Pulmonary artery endothelial cell (primary cell): ENCODE measurements at places on chromosomes 7 and 10. TPM values are rescaled to one million over a fixed set of nuclear protein-coding genes. Genes with fewer than 3 reads are reported as not detected.

FAM53B gene
- 17.5 and 31.6 TPM in 2 replicates for total RNA-seq

PRPS1L1 gene
- total RNA-seq = not detected in 2 replicates

ADRB1 gene
- total RNA-seq = 0.13 and 0.28 TPM in 2 replicates

EBLN1 gene
- total RNA-seq = not detected in 2 replicates

CPA1 gene
- total RNA-seq = not detected in 2 replicates

FAM25A gene
- total RNA-seq = not detected in 2 replicates

C7orf57 gene
- under 0.01 and 0.11 TPM in 2 replicates for total RNA-seq

SLC18A2 gene
- total RNA-seq = 0.04 TPM in 1 of 2 replicates, not detected in the other

NRG3 gene
- total RNA-seq = 0.04 and 0.33 TPM in 2 replicates

OR9A2 gene
- total RNA-seq = not detected in 2 replicates

CEP55 gene
- 43.5 and 92.2 TPM in 2 replicates for total RNA-seq

- no peak for DNase-seq
Observed at GRCh38 chr10:61958311-61958710, 56.8 kb downstream of the ARID5B start.

GRCh38 chr7:27930910-27931476 is 191.0 kb downstream of the TAX1BP1 start:
- DNase-seq = no peak

- DNase-seq = no peak
Observed at GRCh38 chr10:48477616-48478015, 127.3 kb downstream of the ARHGAP22 start.

- DNase-seq = peak; percentile 61
Observed at GRCh38 chr7:150992833-150993302, 2.1 kb downstream of the NOS3 start.

DNA sequence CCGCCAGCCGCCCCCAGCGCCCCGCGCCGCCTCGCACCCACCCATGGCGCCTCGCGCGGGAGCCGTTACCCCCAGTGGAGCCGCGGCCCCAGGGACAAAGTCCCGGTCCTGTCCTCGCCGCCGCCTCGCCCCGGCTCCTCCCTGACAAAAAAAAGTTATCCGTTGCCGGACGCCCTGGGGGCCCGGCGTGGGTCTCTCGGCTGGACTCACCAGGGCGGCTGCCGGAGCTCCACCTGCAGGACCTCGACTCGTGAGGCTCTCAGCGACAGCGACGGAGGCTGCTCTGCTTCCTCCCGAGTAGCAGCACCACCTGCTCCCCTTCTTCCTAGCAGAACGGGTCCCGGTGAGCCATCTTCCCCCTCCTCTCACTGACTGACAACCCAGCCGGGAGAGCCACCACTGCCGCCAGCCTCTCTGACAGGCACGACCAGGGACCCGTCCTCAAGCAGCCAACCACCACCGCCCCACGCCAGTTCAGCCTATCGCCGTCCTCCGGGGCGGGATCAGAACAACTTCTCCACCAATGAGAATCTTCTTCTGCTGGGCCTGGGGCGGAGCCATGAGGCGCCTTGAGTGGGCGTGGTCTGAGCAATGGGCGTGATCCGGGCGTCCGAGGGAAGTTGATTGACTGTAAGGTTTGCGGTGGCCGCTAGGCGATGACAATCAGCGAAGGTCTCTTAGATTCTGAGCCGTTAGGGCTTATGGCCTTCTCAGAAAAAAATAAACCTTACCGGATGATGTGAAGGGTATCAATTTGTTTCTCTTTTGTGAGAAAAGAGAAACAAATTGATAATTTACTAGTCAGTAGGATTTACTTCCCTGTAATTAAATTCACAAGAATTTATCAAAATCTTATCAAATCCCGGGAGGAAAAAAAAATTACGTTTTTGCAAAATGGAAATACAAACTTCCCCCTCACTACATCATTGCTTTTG is at the start of gene HYCC1:
Gene HYCC1 (minus strand): TSS at position 416 of the 935 bp plus-strand sequence. CDS start 23,019 bp downstream, outside the sequence.
- DNase-seq = peak; percentile 94

- no peak for DNase-seq
Observed at GRCh38 chr10:107206833-107207232, 42.3 kb upstream of the SORCS1 start.

DNA sequence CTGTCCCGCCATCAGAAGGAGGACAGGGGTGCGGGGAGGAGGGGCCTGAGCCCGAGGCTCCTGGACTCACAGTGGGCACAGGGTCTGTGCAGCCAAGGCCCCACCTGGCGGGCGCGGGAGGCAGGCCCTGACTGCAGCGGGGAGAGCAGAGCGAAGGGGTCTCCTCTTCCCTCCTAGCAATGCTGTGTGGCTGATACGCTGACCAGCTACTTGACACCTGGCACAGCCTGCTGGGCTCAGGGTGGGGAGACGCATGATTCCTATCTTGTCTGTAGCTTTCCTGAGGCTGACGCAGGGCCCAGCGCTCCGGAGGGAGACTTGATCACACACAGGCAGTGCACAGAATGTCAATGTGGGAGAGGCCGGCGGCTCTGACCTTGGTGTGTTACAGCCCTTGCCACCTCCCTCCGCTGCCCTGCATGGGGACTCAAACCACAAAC is 174.9 kb downstream of the ELFN1 start:
- DNase-seq = no peak

GRCh38 chr7:6402741-6403140 is 45.0 kb downstream of the DAGLB start:
- no peak for DNase-seq

- no peak for DNase-seq
Observed at GRCh38 chr7:1160670-1161021, 650 bp upstream of the ZFAND2A start.

DNA sequence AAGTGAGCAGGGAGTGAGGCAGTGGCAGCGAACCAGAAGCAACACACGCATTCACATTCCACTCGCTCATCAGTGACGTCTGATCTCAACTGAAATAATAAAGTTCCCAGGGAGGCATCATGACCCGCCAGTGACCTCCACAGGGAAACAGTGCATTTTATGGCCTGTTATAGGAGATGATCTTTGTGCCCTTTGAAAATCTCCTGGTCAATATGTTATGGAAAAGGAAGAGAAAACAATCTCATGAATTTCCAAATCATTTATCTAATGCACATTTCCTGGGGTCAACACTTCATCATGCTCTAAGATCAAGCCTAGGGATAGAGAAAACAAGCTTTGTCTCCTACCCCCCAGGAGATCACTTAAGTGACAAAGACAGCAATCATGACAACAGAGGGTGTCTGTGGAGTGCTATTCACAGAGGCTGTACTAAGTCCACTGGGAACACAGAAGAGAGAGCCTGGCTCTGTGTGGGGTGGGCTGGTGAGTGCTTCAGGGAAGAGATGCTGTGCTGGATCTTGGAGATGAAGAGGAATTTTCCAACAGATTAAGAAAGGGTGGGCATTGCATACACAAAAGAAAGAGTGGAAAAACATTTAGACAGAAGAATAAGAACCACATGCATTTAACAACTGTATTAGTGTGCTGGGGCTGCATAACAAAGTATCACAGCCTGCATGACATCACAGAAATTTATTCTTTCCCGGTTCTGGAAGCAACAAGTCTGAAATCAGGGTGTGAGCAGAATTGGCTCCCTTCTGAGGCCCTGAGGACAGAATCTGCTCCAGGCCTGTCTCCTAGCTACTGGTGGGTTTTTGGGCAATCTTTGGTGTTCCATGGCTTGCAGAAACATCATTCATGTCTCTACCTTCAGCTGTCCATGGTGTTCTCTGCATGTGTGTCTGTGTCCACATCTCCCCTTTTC is 613.9 kb upstream of the IGFBP3 start:
- DNase-seq = no peak

GRCh38 chr10:65805993-65806392 is 1119.8 kb upstream of the LRRTM3 start:
- DNase-seq = no peak

GRCh38 chr7:130903358-130903974 is 169.5 kb upstream of the KLF14 start:
- DNase-seq = peak; percentile 73

DNA sequence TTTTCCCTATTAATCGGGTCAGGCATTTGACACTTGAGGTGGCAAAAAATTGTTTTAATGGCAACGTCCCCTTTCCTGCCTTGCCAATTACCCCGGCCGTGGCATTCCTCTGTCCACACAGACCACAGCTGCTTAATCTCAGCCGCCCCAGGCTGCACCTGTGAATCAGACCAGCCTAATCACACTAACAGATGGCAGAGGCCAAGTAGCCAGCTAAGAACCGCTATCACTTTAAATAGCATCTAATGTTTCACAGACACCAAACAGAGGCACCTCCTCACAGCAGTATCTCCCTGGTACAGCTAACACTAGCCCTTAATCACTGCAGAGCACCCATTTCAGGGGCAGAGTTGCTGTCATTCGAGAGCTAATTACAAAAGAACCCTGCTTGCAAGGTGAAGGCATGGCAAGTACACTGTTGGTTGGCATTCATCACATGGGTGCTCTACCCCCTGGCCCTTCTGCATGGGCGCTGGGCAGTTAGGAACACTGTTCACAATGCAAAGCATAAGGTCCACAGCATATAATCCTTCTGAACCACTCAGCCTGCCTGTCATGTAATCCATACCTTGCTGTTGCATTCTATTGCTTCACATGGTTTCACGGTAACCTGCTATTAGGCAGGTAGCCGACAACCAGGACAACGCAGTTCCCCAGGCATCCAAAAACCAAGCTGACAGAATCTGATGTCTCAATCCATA is 38.8 kb downstream of the FGFR2 start:
- no peak for DNase-seq

DNA sequence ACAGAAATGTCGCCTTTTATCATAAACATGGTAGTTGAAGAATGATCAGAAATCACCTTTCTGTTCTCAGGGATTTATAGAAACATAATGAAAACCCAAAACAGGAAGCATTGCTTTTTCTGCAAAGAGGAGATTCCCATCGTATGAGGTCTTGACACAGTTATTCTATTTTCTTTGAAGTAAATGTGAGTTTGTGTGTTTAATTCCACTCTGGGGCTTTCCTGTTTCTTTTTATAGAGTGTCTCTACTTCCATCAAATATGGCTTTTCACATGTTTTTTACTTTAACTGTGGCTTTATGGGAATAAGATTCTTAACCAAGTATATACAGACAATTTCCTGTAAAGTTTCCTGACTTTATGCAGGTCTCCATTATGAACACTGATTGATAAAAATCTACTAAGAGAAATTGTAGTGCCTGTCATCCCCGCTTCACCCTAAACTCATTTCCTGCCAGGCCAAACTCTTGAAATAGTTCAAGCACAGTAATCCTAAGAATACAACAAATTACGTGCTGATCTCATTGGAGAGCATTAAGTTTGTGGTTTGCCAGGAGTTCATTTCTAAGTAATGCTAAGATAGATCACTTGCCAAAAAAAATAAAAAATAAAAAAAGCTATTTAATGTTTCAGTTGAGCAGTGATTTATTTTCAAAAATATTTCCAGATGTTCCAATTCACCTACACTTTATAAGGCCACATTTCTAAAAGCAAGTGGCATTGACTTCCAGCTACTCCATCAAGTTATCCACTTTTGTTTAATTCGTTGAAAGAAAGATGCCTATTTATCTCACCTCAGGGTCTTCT is 52.2 kb upstream of the SEC61G start:
- no peak for DNase-seq

- no peak for DNase-seq
Observed at GRCh38 chr10:28845009-28845682, 167.8 kb downstream of the BAMBI start.

DNA sequence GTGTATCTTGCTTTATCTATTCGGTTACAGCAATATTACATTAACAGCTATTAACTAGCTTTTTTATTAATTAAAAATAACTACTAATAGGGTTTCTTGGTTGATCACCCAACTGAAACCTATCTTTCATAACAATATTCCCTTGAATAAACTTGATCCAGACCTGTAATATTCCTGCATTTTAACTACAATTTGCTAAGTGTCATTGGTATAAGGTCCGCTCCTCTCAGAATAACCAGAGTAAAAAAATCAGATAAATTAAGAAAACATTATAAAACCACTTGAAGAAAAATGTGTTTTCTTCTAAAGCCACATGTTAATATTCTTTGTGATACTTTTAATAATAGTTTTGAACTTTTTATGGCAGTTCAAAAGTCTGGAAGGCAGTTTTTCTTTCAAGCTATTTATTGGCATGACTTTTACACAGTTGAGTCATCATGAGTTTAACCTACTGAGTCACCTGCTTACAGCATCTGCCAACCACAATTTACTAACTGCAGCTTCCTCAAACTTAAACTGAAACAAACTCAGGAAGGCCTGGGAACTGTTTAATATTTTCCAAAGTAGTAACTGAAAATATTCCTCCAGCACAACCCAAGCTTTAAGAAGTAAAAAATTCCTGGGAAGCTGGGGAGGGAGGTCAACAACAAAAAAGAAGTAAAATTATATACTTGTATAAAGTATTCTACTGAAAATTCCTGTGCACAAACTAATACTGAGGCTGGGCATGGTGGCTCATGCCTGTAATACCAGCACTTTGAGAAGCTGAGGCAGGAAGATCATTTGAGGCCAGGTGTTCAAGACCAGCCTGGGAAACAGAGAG is 103.2 kb downstream of the NRBF2 start:
- peak; percentile 75 for DNase-seq

- DNase-seq = no peak
Observed at GRCh38 chr7:37552030-37552429, 103.4 kb upstream of the ELMO1 start.

DNA sequence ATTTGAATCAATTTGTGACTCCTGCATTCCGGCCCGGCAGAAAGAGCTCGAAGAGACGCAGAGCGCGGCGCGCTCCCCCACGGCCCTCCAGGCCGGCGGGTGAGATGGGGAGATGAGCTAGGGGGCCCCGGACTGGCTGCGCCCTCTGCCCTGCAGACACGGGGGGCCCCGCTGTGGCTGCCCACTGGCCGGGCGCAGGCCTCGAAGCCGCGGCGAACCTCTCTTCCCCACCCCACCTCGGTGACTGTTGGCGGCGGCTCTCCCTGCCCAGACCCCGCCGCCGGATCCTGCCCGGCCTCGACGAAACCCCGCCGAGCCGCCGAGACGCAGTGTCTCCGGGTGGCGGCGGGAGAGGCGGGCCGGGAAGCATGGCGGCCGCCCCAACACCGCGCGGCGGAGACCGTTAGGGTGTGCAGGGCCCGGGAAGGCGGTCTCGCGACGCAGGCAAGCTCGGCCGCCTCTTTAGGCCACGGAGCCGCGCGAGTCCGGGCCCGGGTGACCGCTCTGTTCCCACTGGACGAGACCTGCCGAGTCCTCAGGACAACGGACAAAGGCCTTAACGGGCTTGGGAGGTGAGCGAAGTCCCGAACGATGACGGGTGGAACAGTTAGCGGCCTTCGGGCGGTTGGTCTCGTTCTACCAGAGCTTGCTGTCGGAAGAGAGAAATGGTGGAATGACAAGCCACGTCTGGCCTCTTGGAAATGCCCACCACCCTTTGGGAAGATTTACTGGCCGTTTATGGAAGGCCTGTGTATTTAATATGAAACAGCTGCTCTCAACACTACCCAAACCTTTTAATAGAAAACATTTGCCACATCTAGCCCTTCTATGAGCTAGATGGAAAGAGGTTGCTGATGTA is 24.3 kb downstream of the NUP42 start:
- no peak for DNase-seq

- DNase-seq = no peak
Observed at GRCh38 chr10:69295027-69295636, 16.8 kb downstream of the HK1 start.

GRCh38 chr7:93140582-93141191 is 7.5 kb downstream of the SAMD9L start:
- DNase-seq = no peak

GRCh38 chr7:134414109-134414508 is 44.8 kb downstream of the AKR1B1 start:
- DNase-seq = no peak

- DNase-seq = peak; percentile 61
Observed at GRCh38 chr10:42783181-42783549, 570 bp downstream of the BMS1 start.

- DNase-seq = no peak
Observed at GRCh38 chr7:4265676-4266075, 416.4 kb upstream of the FOXK1 start.

GRCh38 chr10:108169846-108170245 is 1005.3 kb upstream of the SORCS1 start:
- DNase-seq = no peak

- DNase-seq = no peak
Observed at GRCh38 chr7:121909716-121910345, 36.9 kb downstream of the PTPRZ1 start.
